ENCODE measurements at places on chromosomes 5 and 9. TPM values are rescaled to one million over a fixed set of nuclear protein-coding genes. Genes with fewer than 3 reads are reported as not detected.

GRCh38 chr5:171595801-171596231 is 176.4 kb downstream of the FGF18 start:
- no peak for DNase-seq

- DNase-seq, result no peak
These were observed 782.4 kb upstream of the WWC1 start for GRCh38 chr5:167509076-167509475.

The SPINK7 gene
- not detected for total RNA-seq

DNA sequence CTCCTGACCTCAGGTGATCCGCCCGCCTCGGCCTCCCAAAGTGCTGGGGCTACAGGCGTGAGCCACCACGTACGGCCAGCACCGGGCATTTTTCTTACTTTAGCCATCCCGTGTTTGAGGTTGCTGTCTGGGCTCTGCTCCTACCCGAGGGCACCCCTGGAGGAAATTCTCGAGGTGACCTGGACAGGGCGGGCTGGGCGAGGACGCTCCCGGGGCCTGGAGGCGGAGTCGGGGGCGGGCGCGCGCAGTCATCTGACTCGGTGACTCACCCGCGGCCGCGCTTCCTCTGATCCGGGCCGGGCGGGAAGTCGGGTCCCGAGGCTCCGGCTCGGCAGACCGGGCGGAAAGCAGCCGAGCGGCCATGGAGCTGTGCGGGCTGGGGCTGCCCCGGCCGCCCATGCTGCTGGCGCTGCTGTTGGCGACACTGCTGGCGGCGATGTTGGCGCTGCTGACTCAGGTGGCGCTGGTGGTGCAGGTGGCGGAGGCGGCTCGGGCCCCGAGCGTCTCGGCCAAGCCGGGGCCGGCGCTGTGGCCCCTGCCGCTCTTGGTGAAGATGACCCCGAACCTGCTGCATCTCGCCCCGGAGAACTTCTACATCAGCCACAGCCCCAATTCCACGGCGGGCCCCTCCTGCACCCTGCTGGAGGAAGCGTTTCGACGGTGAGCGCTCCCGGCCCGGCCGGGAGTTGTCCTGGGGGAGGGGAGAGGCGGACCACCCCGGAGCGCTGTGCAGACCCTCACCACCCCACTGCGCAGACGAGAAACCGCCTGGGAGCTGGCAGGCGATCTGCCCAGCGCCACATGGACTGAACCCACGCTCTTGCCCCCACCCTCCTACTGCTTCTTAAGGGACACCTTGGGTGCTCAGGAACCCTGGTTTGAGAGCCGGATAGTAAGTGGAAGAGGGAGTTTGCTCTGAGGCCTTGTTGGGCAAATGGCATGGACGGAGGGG is at the start of gene HEXB:
Gene HEXB (plus strand): TSS at position 334 of the 952 bp plus-strand sequence. CDS start 28 bp downstream, at position 362.
- peak; percentile 91 for DNase-seq

DNA sequence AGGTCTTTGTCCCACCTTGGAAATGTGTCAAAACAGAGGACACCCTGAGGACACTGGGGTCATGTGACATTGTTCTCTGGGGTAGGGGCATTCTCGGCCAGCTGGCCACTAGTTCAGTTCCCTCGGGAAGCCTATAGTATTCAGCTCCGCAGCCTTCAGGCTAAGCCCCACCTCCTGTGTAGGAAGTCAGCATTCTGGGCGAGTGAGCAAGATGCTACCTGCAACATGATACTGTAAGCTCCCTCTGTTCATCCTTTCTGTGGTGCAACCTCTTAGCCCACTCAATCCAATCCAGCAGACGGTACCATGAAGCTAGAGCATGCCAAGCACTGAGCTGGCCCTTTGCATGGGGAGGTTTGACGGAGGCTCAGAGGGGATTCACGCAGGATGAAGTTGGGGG is 5.3 kb downstream of the NTNG2 start:
- no peak for DNase-seq

DNA sequence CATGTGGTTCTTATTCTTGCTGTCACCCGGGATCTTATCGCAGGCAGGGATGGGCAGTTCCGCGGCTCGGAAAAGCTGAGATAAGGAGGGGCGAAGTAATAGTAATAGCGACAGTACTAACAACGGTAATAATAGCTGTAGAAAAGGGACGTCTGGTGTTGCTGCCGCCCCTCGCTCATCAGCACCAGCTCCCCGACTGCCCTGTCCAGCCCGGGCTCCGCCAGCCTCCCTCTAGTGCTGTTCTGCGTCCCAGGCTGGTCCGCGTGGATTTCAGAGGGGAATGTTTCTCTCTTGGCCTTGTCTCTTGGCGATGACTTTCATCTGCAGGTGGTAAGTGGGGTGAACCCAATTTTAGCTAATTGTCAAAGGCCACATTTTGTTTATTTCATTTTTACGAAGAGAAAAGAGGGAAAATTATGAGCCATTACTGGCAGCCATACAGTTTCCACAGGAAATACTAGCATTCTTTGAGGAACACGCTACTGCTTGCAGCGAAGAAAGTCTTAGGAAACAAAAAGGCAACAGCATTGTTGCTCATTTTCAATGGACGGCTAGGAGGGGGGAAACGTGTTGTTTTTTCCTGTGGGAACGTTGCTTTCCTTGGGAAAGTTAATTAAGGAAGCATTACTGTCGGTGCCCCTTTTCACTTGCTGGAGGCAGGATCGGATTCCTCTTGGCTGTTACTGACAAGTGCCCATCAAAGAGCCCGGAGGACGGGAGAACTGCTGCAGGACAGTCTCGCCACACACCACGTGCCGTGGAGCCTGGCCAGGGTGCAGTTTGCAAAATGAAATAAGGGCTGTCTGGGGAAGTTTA is 762 bp downstream of the SNCAIP start:
- peak; percentile 16 for DNase-seq

DNA sequence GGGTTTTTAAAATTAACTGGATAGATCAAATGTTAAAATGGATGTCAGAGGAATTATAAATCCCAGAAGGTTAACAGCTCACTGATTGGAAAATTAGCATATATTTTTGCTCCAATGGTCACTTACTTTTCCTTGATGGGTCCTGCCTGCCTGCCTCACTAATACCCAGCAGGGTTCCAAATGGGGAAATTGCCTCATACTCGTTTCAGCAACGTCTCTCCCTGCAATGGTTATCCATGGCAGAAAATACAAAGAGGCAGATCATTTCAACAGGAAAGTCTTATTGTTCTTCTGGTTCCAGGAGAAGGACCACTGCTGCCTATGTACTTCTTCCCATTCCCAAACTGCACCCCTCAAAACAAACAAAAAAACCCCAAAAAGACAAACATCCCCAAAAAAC is 71.3 kb downstream of the ERP44 start:
- no peak for DNase-seq

DNA sequence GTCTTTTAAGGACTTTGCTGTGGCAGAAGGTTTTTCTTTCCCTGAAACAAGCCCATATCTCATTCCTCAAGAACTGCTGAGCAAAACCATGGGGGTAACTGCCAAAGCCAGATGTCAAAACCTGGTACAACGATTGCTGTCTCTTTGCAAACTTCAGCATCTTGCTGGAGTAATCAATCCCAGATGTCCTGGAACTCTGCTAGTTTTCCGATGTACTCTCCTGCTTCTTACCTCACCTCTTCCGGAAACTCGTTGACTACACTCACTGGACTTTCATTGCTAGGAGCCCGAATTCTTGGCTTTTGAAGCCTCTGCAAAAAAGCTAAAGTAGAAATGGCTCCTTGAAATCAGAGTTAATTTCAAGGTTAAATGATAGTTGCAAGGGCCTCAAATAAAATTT is 23.3 kb downstream of the RAD1 start:
- no peak for DNase-seq

DNA sequence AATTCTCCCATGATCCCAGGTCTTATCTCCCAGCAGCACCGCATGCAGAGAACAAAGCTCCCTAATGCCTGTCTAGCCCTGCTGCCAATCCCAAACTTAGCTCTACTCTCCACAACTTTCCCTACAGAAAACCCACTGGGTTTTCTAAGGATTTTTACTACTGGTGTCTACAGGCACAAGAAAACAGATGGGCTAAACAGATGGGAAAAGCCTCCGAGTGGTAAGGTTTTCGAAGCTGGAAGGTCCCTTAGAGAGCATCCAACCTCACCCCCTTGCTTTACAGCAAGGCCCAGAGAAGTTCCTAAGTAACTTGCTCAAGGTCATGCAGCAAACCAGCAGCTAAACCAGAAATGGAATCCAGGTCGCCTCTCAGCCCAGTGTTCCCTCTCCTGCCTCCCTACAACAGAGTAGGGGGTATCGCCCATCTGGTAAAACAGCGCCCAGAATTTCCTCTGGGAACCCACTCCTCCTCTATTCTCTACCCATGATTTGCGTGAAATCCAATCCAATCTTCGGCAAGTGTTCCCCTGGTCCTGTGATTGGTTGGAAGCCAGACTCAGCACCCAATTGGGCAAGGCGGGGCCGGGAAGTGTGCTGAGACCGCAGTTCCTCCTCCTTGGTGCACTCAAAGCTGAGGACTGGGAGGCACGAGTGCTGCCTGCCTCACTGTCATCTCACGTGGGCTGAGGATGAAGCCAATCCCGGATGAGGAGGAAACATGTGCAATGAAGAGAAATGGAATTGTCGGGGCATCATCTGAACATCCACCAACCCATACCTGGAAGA is 20.8 kb downstream of the CPLX2 start:
- DNase-seq, result no peak

GRCh38 chr9:135251331-135251761 is 163.9 kb downstream of the OLFM1 start:
- no peak for DNase-seq

DNA sequence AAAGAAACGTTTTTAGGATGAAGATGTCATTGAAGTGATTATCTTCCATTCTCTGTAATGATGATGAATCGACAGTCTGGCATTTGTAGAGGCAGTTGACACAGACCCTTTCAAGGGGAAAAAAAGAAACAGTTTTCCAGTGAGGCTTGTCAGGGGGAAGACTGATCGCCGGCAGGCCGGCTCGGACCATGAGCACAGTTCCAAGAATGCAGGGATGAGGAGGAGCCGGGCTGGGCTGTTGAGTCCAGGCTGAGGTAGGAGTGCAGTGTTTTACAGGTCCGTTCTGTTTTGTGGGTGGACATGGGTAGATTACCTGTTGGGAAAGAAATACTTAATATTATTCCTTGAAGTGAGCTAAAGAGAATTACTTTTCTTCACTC is 194.6 kb downstream of the AOPEP start:
- no peak for DNase-seq

DNA sequence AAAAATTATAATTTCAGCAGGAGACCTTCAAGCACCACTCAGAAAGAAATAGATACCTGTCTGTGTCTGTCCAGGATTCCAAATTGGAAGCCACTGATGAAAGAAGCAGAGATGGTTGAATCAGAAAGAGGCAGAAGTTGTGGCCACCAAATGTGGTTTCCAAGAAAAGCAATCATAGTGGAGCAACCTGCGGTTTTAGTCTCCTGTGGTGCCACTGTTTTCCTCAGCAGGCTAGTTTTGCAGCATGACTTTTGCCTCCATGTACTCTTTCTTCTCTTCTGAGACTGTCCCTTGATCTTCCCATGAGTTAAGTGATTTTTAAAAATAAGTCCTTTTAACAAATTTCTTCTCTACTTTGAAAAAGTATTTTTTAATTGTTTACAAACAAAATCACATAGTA is 535.8 kb downstream of the CYLC2 start:
- no peak for DNase-seq

The COL5A1 gene
- total RNA-seq, result 14.4 TPM
